ENCODE measurements at places on chromosomes 12 and 14.

DNA sequence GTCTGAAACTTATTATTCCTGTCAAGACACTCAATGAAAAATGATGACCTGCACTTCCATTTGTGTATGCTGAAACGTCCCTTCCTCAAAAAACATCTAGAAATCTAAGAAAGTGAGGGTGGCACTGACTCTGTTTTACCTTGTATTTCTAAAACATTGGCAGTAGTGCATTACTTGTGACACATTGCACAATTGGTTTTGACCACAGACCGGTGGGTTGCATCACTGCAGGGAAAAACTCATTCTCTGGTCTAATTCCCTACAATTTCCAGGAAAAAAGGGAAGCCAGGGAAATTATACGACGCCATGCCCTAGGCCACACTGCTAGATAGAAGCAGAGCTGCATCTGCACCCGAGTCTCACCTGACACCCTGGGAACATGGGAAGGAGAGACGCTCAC lies 156.7 kb downstream of the NTF3 start:
- no peaks in the 10 kb centered on the region for H3K36me3 ChIP-seq
- no peak overlapping the region for H3K27ac ChIP-seq
- DNase-seq: no peak
- H3K4me3 ChIP-seq: no peak overlapping the region
- no peaks in the 10 kb centered on the region for H3K27me3 ChIP-seq

DNA sequence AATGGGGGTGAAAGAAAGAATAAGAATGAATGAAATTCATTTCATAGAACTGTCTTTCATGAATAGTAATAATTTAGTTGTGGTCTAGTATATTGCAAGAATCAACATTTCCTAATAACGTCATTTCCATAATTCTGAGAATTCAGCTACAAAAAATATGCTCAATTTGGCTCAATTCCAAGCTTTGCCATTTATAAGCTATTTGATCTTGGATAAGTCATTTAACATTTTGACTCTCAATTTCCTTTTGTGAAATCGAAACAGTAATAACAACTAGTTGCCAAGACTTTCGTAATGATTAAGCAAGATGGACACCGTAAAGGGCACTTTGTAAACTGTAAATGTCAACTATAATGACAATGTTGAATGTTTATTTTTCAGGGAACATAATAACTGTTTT lies 18.1 kb downstream of the NOS1 start:
- no peaks in the 10 kb centered on the region for H3K4me1 ChIP-seq
- no peaks in the 10 kb centered on the region for H3K27me3 ChIP-seq
- no peak for DNase-seq
- no peak overlapping the region for H3K27ac ChIP-seq
- H3K36me3 ChIP-seq: no peaks in the 10 kb centered on the region

DNA sequence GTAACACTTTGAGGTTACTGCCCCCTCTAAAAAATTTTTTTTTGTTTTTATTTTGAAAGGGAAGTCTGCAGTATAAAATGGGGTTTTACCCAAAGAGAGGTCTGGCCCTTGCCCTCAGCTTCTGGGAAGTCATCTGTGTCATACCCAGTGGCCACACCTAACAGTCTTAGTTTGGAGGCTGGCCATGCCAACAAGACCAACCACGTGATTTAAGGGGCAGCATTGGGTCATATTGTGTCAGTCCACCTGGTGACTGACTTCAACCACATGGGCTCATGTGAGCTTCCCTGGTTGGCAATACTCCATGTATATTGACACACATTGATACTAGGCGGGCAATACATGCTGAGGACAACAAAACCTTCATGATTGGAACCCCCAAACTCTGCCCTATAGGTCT lies 173.9 kb downstream of the GXYLT1 start:
- no peak for DNase-seq
- H3K4me3 ChIP-seq: no peak overlapping the region
- H3K27me3 ChIP-seq: no peaks in the 10 kb centered on the region
- H3K27ac ChIP-seq: no peak overlapping the region
- no peaks in the 10 kb centered on the region for H3K36me3 ChIP-seq
- H3K4me1 ChIP-seq: no peaks in the 10 kb centered on the region

DNA sequence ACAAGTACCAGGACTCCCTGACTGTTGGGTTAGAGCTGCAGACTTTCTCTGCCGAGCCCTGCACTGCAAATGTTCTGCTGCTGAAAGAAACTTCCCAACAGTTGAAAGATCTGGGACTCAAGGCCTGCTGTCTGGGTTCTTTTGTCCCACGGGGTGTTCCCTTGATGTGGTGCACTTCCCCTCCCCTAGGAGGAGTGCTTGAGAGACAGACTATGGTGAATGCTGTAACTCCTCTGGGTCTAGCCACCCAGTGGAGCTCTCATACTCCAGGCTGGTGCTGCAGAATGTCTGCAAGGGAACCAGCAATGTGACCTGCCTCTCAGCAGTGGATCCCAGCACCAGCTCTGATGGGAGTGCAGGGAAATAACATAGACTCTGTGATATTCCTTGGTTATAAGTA lies 129.2 kb upstream of the SLCO1B1 start:
- H3K4me1 ChIP-seq: no peaks in the 10 kb centered on the region
- H3K4me3 ChIP-seq: no peak overlapping the region
- H3K27ac ChIP-seq: no peak overlapping the region
- H3K27me3 ChIP-seq: no peaks in the 10 kb centered on the region

GRCh38 chr14:95290871-95291431 lies 28.8 kb downstream of the CLMN start:
- H3K4me3 ChIP-seq: no peak overlapping the region
- H3K36me3 ChIP-seq: no peaks in the 10 kb centered on the region
- DNase-seq: peak; percentile 87
- H3K4me1 ChIP-seq: peaks cover 25% of the 10 kb centered on the region

DNA sequence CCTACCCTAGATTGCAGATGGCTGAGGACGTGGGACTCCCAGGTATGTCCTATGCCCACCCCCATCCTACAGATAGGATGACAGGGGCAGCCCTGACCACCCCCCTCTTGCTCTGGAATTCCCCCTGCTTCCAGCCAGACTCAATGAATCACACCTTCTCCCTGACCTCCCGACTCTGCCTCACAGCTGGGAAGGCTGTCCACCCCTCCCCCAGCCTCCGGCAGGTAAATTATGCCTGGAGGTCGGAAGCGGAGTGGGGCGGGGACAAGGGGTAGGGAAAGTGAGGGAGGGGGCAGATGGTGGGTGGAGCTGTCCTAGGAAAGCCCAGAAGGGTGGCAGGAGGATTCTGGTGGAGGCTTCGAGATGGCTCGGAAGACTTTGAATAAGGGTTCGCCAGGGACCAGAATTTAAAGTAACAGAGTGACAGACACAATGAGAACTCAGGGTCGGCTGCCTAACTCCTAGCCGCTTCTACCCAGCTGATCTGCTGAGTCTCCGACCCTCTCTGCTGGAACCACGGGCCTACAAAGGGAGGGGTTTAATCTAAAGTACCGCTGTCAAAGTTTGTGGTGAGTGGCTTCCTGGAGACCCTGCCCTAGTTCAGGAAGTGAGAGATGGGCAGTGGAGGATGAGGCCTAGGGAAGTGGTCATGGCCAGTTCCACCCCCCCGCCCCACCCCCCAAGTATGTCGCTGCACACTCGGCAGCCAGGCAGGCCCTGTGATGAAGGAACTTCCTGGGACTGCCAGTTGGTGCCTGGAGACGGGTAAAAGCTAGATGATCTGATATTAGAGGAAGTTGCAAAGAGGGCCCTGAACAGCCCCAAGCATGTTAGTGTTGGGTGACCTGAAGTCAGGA lies 4.2 kb downstream of the PLEKHG3 start:
- H3K4me1 ChIP-seq: peaks cover 39% of the 10 kb centered on the region
- DNase-seq: no peak
- no peaks in the 10 kb centered on the region for H3K27me3 ChIP-seq
- no peak overlapping the region for H3K4me3 ChIP-seq
- peak overlapping the region; percentile 61 for H3K27ac ChIP-seq

DNA sequence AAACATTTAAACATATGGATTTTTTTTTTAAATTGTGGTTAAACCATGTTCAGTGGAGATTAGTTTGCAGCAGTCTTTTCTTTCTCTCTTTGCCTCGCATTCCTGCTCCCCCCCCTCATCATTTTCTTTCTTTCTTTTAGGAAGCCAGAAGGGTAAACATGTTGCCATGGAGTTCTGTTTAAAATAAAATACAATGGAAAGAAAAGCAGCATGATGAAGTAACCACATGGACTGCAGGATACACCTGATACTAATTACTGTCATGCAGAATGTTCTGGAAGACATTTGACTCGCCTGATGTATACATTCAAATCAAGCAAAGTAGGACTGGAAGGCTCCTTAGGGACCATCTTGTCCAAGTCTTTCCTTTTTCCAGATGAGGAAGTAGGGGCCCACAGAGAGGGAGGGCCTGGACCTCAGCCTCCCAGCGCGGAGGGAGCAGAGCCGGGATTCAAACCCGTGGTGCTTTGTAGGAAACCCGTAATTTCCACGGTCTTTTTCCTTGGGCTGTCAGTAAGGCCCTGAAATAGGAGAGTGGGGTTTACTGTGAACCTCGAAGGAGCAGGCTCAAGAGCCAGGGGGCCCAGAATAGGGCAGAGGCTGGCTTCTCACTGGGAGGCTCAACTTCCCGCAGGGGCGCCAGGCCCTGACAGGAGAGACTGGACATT lies 2.4 kb upstream of the MEG3 start:
- no peak for DNase-seq
- H3K27ac ChIP-seq: no peak overlapping the region
- no peaks in the 10 kb centered on the region for H3K4me1 ChIP-seq
- H3K36me3 ChIP-seq: no peaks in the 10 kb centered on the region

GRCh38 chr14:26621807-26622560 lies 24.2 kb upstream of the NOVA1 start:
- no peaks in the 10 kb centered on the region for H3K4me1 ChIP-seq
- no peak for DNase-seq
- no peaks in the 10 kb centered on the region for H3K36me3 ChIP-seq

DNA sequence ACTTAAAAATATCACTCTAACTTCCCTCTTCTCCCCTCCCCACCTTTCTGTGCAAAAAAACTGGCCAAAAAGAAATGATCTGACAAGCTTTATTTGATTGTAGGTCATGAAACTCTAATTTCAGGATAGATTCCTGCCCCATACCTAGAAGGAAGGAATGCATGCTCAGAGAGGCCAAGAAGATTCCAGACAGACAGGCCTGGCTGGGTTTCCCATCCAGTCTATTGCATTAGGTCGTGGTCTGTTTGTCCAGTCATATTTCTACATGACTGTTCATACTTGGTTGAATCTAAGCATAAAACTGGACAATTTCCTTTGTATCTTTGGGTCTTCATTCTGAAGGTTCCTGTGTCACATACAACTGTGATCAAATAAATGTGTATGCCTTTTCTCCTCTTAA lies 20.0 kb upstream of the SLC15A5 start:
- no peaks in the 10 kb centered on the region for H3K27me3 ChIP-seq
- DNase-seq: no peak
- no peak overlapping the region for H3K27ac ChIP-seq
- H3K4me3 ChIP-seq: no peak overlapping the region
- H3K4me1 ChIP-seq: no peaks in the 10 kb centered on the region

DNA sequence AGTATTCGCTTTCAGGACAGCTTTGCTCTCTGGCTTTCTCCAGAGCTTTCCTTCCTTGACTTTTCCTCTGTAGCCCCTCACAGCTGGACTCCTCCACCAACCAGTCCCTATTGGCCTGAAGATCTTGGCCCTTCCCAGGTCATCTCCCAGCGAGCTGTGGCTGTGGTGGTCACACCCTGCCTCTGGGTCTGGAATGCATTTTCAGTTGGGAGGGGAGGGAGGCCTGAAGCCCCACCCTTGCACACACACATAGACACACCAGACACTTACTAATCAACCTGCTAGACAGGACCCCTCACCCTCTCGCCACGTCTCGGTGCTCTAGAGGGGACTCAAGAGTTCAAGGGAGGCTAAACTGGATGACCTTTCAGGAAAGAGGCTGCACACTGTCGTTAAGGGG lies 13.9 kb downstream of the JDP2 start:
- no peaks in the 10 kb centered on the region for H3K27me3 ChIP-seq
- peaks cover 9% of the 10 kb centered on the region for H3K4me1 ChIP-seq
- H3K4me3 ChIP-seq: no peak overlapping the region
- H3K27ac ChIP-seq: peak overlapping the region; percentile 9

DNA sequence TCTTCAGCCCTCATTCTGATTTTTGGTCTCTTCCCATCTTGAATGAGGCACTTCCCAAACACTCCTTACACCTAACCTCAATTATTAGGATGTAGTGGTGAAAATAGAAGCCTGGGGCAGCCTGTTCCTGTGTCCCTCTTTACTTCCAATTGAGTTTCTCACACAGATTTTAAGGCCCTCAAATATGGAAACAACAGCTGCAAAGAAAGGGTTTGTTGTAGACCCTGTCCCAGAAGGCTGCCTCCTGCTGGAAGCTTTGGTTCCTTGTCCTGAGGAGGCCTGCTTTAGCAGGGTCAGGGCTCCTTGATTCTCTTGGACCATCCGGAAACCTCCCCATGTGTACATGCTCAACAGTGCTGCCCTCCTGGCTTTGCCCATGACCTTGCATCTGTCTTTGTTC lies 101.3 kb downstream of the TGFB3 start:
- no peak overlapping the region for H3K4me3 ChIP-seq
- H3K27ac ChIP-seq: no peak overlapping the region

DNA sequence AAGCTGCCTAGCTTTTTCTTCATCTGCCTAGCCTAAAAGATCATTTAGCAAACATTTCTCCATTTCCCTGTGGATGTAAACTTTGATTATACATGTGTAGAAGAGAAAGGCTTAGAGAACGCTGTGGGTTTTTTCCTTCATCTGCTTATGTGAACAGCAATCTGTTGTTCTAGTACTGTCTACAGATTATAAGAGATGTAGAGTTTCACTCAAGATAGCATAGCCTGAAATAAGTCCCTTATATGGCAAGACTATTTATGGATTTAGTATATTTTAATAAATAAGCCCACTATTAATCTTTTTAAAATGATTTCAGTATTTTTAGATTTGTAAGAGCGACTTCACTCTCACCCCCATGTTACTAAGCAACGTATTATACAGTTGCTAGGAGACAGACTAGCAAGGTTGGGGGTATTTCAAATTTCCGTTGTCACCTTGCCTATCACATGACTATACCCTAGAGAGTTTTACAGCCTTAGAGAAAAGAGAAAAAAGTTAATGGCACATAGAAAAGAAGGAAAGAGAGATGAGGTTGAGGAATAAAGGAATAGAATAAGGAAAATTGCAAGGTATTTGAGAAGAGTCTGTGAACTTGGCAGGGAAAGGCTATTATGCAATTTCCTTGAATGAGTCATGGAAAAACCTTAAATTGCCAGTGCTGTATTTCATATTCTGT lies 12.2 kb upstream of the TUBA1A start:
- H3K27ac ChIP-seq: peak overlapping the region; percentile 53
- no peaks in the 10 kb centered on the region for H3K36me3 ChIP-seq
- H3K4me1 ChIP-seq: peaks cover 23% of the 10 kb centered on the region
- H3K4me3 ChIP-seq: no peak overlapping the region
- no peak for DNase-seq

All from pancreas (tissue), 10 donors.